Activated naive CD8-positive, alpha-beta T cell treated with anti-CD3 and anti-CD28 coated beads for 36 hours (primary cell): ENCODE measurements at places on chromosomes 4 and X. TPM values are rescaled to one million over a fixed set of nuclear protein-coding genes. Genes with fewer than 3 reads are reported as not detected.
A peak's percentile ranks its signal among the peaks of the same experiment; 100 is the strongest.

AMBN gene
- not detected for total RNA-seq

- DNase-seq = no peak
Measured at GRCh38 chrX:1231850-1232465, 19.5 kb upstream of the CRLF2 start.

DNA sequence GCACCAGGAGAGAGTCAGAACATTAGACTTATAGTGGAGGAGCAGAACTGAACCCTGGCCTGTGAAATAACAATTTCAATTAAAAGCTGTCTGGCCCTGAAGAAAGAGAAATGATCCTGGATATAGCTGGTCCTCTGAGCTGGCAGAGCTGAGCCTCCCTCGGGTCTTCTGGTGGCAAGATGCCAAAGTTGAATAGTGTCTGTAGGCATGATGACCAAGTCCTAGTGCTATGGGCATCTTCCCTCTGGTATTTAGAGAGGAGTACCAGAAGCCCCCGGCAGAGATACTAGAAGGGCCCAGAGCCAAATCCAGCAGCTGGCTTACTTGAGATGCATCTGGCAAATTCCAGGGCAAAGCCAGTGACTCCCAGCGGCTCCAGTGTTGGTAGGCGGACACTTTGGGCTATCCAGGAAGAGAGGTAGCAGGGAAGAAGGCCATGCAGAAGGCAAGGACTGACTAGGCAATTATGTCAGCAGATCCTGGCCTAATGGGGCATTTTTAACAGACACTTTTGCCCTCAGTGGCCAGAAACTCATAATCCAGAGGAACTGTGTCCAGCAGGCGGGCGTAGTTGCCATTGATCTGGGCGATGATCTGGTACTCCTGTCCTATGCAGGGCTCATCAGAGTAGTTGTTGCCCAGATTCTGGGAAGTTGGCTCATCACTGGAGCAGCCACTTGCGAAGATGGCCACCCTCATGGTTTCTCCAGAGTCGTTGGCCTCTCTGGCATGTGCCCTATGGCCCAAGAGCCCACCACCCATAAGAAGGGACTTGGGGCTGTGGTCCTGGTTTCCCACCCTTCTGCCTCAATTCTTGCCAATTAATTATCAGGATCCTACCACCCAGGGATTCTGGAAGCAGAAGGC is 17.9 kb downstream of the VSIG4 start:
- DNase-seq = no peak

SLC26A1 gene
- 0.21 TPM for total RNA-seq

DNA sequence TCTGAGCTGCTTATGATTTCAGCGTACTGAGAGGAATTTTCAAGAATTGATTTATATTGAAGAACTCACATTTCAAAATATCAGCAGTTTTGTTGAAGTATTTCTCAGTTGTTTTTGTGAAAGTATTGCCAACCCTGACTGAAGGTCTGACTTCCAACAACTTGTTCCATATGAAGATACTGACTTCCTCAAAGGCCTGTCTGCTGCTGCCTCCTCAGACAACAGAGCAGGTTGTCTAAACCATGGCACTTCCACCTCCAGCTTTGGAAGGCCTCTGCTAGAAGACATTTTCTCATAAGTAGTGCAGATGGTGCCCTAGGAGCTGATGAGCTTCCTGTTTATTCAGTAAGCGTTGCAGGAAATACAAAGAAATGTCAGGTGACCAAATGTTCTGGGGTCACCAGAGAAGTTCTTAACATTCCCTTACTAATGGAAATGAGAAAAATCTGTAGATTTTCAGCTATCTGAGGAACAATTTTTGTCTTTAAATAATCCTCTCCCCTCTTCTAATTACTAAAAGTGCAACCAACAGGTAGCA is 28.8 kb downstream of the FGF2 start:
- no peak for DNase-seq

DNA sequence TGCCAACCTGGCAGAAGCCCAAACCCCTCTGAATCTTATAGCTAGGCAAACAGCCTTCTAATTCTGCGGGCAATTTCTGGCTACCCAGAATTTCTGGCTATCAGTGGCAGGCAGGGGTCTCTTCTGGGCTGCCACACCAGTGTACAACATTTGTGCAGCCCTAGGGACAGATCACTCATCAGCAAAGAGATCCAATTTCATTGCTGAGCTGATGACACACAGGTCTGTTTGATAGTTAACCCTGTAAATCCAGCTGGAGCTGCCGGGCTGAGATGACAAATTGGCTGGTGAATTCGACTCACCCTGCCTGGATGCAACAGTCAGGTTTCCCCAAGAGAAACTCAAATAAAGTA is 2.4 kb downstream of the MID1 start:
- no peak for DNase-seq

TEX13B gene
- total RNA-seq = not detected

- no peak for DNase-seq
Measured at GRCh38 chr4:159425737-159426305, 322.9 kb downstream of the RAPGEF2 start.

CXCL5 gene
- not detected for total RNA-seq

GC gene
- total RNA-seq = not detected

DNA sequence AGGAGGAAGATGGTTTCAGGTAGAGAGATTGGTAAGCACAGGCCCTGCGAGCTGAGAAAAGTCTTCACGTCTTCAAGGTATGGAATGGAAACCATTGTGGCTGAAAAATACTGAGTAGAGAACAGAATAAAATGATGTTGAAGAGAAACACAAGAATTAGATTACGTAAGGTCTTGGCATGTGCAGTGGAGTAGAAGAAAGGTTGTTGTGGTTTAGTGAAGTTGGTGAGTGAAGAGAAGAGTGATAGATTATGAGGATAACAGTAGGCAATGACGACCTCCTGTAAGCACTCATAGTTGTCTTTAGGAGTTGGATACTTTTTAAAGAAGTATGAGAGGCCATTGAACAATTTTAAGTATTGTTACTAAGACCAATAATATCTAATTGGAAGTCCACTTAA is 642.6 kb downstream of the PCDH7 start:
- DNase-seq = no peak

TEX11 gene
- not detected for total RNA-seq

GRCh38 chr4:153154007-153154975 is 50.0 kb upstream of the TRIM2 start:
- no peak for DNase-seq

- no peak for DNase-seq
Measured at GRCh38 chr4:98996056-98996764, 689 bp downstream of the METAP1 start.

DNA sequence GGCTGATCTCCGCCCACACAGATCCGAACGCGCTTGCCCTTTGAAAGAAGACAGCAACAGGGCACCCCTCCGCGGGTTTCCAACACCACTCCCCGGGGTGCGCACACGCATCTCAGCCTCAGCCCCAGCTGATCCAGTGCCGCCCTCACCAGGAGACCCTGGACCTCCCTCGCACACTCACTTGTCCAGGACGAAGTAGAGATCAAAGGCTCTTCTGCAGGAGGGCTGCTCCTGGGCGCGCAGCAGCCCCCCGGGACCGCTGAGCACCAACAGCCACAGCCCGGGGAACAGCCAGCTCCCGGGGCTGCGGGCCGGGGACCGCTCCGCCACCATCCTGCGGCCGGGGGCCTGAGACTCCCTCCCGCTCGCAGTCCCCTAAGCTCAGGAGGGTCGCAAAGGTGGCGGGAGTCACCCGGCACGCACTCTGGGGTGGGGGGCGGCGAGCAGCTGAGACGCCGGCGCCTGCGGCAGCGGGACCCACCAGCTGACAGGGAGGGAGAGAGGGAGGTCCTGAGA is 743 bp downstream of the ANTXR2 start:
- peak; percentile 47 for DNase-seq

GRCh38 chrX:34058005-34058404 is 74.1 kb downstream of the FAM47A start:
- no peak for DNase-seq

DNA sequence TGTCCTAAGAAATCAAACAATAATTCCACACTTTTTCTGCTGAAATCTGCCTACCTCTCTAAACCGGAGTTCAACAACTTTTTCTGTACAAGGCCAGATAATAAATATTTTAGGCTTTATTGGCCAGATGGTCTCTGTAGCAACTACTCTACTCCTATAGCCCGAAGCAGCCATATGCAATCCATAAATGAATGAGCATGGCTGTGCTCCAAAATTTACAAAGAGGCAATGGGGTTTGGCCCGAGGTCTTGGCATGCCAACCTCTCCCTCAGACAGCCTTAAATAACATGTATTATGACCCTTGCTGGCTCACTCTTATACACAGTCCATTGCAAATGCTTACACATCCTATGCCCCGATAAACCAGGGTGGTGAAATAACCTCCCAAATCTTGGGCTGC is 98.6 kb upstream of the GPM6A start:
- DNase-seq = no peak

DNA sequence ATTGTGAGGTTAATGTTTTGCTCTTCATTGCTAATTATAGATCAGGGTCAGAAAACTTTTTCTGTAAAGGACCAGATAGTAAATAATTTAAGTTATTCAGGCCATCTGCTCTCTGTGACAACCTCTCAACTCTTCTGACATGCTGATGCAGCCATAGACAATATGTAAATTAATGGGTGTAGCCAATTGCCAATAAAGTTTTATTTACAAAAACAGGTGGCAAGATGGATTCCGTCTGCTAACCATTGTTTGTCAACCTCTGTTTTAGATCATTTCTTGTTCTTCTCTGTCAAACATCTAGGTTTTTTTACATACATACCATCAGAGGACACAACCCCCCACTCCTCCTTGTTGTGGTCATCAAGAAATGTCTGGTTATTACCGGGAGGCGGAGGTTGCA is 33.7 kb downstream of the ASB9 start:
- DNase-seq = no peak

- DNase-seq = no peak
Measured at GRCh38 chr4:150002561-150002960, 75.7 kb upstream of the DCLK2 start.

PDCL2 gene
- not detected for total RNA-seq

- DNase-seq = peak; percentile 8
Measured at GRCh38 chr4:163548481-163549243, 54.2 kb downstream of the TMA16 start.

DNA sequence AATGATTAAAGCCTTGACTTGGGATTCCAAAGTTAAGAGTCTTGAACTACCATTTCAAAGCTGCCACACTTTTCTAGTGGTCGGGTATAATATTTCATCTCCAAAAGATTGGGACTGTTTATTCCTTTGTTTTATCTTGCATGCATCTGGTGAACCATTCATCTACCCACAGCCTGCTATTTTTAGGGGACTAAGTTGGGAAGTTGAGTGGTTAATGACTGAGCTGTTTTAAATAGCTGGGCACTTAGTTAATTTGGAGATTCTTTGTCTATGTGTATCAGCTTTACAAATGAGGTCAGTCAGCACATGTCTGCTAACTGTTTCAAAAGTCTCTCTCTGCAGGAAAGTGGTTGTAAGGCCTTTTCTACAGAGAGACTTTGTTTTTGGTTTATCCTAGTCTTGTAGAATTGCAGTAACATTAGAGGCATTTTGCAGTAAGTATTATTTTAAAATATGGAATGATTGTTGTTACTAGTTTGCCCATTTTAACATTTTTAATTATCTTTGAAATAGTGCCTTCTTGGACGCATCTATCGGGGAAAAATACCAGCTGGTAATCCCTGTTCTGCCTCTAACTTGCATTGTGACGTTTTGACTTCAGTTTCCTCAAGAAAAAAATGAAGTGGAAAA is 8.2 kb downstream of the BMP2K start:
- DNase-seq = no peak
